ENCODE measurements at places on chromosomes 1 and 21. TPM values are rescaled to one million over a fixed set of nuclear protein-coding genes. Genes with fewer than 3 reads are reported as not detected.

Gene CDCA8
- total RNA-seq = 1.5 TPM

Gene TFF3
- not detected for total RNA-seq

Gene ARHGEF10L
- total RNA-seq = 39.1 TPM

Gene CYP4A11
- total RNA-seq = not detected

DNA sequence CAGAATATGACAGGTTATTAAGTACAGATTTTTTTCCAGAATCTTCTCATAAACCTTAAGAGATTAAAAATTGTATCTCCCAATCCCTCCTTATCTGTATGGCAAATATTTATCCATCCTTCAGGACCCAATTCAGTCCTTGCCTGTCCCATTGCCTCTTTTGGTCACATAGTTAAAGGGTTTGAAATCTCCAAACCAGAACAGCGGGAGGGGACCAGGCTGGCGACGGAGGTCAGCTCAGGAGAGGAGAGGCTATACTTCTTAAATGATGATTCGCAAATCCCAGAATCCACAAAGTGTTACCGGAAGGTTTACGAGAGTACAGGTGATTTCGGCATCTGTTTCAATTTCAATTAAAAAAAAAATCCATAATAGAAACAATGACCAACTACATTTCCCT is 572.7 kb downstream of the SMYD3 start:
- no peak for DNase-seq

Data from osteoblast (primary cell).